HT-29 (cell line): ENCODE measurements at places on chromosomes 13 and 19.

DNA sequence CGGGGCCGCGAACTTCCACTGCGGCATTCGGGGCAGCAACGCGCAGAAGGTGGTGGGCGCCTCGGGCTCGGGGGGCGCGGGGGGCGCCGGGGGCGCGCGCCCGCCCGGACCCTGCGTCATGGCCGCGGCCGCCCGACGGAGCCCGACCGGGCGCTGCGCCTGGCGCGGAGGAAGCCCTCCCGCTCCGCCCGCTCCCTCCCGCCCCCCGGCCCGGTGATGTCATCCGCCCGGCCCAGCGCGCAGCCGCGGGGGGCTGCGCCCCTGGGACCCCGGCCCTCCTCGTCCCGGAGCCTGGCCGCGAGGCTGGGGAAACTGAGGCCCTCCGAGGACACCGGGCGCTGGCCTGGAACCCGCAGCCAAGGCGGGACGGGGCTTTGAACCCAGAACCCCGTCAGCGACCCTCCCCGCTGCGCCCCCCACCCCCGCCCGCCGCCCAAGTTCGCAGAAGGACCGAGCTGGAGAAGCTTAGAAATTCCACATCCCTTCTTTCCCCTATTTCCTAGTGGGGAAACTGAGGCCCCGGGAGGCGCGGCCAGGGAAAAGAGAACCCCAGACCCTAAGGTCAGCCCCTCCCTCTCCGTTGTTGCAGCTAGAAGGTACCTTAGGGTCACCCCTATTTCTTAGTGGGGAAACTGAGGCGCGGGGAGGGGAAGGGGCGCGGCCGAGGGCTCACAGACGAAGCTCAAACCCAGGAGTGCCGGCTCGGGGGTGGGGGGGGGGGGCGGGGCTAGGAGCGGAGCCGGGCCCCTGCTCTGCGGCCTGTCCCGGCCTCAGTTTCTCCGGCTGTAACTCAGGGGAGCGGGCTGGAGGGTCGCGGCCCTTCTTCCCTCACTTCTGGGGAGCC is at the start of gene SHC2:
TSS of gene SHC2 (minus strand) at position 157 of the 844 bp plus-strand sequence. CDS start at position 120, 37 bp downstream.
- DNase-seq: no peak

- DNase-seq: no peak
Measured at GRCh38 chr19:50059045-50059444, 33.2 kb downstream of the ZNF473 start.

GRCh38 chr13:44637581-44637980 is 61.5 kb upstream of the TSC22D1 start:
- DNase-seq: no peak

- no peak for DNase-seq
Measured at GRCh38 chr19:1760020-1760419, 6.7 kb downstream of the ONECUT3 start.

DNA sequence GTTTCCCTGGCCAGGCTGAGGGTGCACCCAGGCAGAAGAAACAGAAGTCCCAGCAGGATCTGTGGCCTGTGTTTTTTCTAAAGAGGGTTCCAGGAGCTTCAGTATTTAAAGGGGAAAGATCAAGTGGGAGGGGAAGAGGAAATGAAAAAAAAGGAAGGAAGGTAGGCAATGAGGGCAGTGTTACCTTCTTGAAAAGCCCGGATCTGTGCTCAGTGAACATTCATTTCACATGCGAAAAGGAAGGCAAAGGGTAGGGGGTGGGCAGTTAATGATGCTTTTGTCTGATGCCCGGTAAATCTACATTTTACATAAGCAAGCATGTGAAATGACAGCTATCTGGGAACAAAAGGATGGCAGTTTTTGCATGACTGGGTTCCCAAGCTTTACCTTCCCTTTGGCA is 326.2 kb downstream of the UQCRFS1 start:
- DNase-seq: no peak

DNA sequence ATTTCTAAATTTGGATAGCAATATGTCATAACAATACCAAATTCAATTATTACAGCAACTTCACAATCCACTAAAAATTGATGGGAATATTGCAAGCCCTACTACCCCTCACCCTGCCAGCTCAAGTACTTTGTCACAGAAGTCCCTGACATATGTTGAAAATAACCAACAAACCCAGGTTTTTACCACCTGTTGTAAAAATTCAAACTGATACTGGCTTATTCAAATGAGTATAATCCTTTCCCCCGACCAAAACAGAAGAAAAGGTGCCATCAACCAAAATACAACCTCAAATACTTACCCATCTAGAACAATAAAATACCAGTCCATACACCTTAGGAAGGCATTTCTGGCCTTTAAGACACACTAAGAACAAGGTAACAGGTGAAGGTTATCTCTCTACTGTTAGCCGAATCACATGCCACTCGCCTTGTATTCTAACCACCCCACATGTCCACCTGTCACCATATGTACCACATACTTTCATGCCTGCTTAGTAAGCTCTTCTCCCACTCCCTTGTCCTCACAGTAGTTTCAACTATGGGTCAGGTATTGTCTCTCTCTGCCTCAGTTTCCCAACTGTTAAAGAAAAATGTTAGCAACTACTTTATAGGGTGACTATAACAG is 53.1 kb downstream of the USP12 start:
- DNase-seq: no peak

DNA sequence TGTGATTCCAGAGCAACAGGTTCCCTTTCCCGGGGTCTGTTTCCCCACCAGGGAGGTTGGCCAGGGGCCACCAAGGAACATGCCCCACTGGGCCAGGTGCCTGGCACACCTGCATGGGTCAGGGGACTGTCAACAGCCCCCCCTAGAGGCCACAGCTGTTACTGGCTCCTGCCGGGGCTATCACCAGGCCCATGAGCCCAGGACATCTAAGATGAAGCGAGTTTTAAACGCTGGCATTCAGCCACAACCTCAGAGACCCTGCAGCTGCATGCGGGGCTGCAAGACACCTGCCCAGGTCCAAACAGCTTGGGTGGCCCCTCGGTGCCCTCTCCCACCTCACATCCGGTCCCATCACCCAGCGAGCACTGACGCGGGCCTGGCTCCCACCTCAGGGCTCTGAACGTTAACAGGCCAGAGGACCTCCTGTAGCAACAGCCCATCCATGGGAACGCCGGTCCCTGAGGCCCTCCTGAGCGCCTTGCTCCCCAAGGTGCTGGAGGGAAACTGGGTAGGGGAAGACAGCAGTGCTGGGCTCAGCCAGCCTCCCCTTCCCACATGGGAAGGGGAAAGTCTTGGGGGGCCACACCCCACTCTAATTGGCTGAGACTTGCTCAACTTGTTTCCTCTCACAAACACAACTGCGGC is 12.0 kb downstream of the KHSRP start:
- DNase-seq: peak; percentile 36

DNA sequence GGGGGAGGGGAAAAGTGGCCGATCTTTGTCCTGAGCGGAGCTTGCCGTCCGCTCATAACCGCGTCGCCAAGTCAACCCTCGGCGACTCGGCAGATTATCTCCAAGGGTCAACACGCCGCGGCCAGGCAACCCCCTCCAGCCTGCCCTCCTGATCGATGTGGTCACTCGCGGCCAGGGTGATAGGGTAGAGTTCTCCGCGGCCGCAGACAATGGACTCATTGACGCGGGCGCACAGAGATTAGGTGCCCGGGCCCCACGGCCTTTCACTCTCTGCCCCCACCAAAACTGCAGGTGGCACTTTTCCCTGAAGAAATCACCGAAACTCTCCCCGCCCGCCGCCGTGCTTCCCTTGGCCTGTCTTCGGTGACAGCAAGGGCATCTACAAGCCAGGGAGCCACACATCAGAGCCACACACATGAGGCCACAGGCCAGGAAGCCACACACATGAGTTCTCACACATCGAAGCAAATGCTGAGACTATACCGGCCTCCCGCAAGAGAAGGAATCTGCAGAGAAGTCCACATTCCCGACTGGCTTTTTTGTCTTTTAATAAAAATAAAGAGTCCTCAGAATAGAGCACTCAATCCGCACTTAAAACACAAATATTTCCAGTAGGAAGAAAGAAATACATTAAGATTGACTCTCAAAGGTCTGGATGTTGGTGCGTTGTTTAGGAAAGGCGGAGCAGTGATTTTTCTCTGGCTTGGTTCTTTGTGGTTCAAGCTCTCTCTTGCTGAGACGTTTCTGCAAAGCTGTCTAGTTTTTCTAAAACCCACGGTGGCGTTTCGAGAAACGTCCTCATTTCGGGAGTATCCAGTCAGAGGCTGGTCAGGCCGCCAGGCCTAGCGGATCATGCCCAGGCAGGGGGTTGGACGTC is 1.5 kb upstream of the PDX1 start:
- DNase-seq: no peak

DNA sequence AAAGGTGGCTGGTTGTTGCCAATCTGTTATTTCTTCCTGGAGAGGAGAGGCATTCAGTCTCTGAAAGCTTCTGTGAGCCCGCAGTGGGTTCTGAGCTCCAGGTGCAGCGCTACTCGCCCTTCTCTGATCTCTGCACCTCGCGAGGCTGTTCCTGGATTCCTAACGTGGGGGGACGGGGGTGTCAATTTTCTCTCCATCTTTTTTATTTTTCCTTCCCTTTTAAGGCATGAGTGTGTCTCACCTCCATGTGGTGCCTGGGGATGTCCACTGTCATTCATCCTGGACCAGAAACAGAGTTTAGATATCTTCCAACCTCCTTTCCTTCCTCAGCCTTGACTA is 626 bp downstream of the ZNF233 start:
- no peak for DNase-seq

- DNase-seq: no peak
Measured at GRCh38 chr13:33251131-33251661, 34.4 kb downstream of the STARD13 start.

GRCh38 chr19:10864538-10864899 is 6.8 kb upstream of the CARM1 start:
- peak; percentile 74 for DNase-seq

DNA sequence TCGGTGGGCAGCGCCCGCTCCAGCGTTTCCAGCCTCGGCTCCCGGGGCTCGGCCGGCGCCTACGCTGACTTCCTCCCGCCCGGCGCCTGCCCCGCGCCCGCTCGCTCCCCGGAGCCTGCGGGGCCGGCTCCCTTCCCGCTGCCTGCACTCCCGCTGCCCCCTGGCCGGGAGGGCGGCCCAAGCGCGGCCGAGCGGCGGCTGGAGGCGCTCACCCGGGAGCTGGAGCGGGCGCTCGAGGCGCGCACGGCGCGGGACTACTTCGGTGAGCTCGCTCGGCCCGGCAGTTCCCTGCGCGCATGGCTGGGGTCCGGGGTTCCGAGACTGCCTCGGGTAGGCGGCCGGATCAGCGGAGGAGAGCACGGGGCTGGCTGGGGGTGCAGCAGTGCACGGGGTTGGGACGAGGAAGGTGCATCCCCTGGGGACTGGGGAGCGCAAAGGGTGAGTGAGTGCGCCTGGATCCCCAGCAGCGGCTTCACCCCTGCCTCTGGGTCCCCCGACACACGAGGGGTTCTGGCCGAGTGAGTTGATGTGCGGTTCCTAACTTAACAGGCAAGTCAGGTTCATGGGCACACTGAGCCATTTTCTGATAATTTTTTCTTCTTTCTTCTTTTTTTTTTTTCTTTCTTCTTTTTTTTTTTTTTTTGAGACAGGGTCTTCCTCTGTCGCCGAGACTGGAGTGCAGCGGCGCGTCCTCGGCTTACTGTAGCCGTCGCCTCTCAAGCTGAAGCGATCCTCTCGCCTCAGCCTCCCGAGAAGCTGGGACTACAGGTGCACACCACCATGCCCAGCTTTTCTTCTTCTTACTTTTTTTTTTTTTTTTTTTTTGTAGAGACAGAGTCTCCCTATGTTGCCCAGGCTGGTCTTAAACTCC is 1.1 kb downstream of the WTIP start:
- no peak for DNase-seq

DNA sequence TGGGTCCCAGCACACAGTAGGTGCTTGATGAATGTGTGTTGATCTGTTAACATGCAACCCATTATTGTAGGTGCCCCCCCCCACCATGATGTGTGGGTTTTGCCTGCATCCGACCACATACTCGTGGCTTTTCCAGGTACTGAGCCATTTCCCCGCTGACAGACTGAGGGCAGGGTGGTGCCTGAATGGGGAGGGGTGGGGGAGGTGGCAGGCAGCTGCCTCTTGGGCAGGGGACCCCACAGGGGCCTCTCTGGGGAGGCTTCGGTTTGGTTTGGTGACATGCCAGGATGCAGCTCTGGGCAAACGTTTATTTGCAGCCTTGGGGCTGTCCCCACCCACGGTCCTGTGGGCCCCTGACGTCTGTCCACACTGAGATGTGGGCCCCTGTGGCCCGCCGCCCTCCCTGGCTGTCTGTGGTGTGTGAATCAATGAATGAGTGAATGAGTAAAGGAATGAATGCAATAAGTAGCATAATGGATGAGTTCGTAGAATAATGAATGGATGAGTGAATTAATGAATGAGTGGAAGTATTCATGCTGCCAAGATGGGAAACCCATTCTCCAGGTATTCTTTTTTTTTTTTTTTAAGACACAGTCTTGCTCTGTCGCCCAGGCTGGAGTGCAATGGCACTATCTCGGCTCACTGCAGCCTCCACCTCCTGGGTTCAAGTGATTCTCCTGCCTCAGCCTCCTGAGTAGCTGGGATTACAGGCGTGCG is 9.0 kb upstream of the JUND start:
- no peak for DNase-seq

DNA sequence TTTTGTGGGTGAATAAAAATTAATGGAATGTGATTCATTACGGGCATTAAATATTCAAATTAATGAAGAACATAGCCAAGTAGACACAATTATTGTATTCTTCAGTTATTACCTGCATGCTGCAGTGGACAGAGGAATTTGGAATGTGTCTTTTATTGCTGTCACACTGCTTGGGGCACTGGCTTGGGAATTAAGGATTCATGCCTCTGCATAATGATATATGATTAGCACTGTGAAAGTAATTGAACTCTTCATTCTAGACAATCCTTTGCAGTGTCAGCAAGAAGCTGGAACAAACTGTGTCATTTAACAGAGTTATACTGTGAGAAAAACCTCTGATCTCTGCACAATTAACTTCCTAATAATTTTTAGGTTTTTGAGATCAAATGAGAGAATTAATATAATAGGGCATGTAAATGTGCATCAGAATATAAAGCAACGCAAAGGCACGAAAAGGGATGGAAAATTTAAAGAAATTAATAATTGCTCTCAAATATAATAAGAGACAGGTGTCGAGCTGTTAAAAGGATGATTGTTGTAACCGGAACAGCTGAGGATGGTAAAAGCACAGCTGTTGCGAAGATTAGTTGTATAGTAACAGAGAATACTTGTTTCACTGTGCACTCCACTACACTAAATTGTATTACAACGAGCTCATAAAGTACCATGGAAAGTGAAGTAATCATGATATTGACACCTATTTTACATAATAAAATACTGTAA is 235.1 kb upstream of the MIR17HG start:
- DNase-seq: no peak

GRCh38 chr19:12126707-12127106 is 13.4 kb downstream of the ZNF20 start:
- DNase-seq: peak; percentile 21
